ENCODE measurements at places on chromosomes 3 and 15.
A peak's percentile ranks its signal among the peaks of the same experiment; 100 is the strongest.

DNA sequence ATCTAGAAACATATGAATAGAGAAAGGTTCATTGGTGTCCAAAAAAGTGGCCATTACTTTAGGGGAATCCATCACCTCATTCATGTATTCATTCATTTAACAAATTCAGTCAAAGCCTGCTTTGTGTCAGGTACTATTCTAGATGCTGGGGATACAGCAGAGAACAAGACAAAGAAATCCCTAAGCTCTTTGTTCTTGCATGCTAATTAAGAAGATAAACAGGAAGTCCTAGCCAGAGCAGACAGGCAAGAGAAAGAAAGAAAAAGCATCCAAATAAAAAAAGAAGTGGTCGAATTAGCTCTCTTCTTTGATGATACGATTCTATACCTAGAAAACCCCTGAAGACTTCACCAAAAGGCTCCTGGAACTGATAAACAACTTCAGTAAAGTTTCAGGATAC lies 12.4 kb upstream of the ZMAT3 start:
- no peak for DNase-seq

DNA sequence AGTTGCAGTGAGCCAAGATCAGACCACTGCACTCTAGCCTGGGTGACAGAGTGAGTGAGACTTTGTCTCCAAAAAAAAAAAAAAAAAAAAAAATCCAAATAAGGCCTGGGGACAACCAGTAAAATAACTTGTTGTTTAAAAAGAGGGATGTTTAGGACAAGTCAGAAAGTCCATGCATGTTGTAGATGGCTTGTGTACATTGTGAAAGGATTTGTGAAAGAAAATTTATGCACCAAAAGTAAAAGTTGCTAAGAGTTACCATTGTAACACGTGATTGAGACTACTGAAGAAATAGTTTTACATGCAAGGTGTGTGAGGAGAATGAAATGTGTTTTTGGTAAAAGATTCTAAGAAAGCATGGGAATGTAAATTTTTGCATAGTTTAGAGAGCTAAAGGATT lies 35.7 kb upstream of the SEC61A1 start:
- DNase-seq, result no peak

- DNase-seq, result no peak
These were observed 379.6 kb upstream of the PDZRN3 start for GRCh38 chr3:74004386-74004785.

GRCh38 chr3:152122851-152123250 lies 145.9 kb upstream of the MBNL1 start:
- DNase-seq, result no peak

DNA sequence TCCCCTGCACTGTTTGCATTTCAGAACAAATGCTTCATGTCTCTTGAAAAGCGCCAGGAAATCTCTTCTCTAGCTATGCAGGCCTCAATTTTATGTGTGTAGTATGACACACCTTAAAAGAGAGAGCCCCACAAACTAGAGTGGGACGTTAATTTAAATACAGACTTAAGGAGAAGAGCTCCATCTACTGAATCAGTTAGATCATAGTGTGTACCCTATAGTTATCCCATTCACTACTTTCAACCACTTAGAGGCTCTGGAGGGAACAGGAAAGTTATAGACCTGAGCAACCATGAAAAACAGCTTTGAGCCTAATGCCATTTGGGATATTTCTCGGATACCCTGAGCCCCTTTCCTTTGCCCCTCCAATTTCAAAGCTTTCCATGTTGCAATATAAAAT lies 153.7 kb downstream of the TIGIT start:
- DNase-seq, result no peak

- DNase-seq, result no peak
These were observed 789.2 kb downstream of the DIPK2A start for GRCh38 chr3:144760831-144761230.

DNA sequence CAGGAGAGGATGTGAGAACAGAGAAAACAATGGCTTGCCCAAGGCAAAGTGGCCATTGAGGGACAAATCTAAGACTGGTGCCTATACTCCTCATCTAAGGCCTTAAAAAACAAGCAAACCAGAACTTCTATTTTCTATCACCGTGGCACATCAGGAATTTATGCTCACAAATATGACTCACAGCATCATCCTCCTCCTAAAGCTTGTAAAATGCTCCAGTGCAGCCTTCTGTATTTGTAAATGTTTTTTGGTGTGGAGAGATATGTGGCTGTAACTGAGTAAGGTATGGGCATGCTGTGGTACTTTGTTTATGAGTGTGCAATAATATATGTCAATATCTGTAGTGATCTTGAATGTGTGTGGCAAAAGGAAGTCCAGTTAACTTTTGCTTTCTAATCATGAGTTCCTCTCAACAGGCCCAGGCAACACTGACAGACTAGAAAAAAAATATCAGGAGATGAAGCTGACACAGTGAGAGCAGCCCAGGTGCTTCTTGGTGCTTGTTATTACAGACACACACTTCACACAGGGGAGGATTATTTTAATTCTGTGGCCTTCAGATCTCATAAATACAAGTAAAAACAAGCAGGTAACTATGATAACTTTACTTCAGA lies 60.3 kb downstream of the CTNNB1 start:
- no peak for DNase-seq

DNA sequence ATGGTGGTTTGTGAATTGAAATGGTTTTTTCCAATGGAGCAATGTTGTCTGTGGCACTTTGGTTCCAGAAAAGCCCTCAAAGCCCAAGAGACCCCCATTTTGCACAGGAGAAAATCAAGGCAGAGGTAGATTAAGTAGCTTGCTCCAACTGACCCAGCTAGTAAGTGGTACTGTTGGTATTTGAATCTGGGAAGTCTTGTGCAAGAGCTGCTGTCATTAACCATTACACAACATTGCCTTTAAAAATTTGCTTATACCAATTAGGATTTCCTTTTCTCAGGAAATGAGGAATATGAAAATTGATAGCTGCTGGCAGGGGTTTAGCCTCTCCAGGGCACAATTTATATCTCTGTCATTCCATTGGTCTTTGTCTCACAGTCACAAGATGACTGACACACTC lies 102.4 kb upstream of the UBE3A start:
- no peak for DNase-seq

- DNase-seq, result no peak
These were observed 57.3 kb upstream of the PRTG start for GRCh38 chr15:55800216-55800615.

- DNase-seq, result no peak
These were observed 60.5 kb downstream of the CLDN1 start for GRCh38 chr3:190261740-190262139.

GRCh38 chr3:105458518-105459215 lies 92.0 kb downstream of the ALCAM start:
- DNase-seq, result no peak

- no peak for DNase-seq
These were observed 15.8 kb upstream of the SEMA3F start for GRCh38 chr3:50139308-50139707.

DNA sequence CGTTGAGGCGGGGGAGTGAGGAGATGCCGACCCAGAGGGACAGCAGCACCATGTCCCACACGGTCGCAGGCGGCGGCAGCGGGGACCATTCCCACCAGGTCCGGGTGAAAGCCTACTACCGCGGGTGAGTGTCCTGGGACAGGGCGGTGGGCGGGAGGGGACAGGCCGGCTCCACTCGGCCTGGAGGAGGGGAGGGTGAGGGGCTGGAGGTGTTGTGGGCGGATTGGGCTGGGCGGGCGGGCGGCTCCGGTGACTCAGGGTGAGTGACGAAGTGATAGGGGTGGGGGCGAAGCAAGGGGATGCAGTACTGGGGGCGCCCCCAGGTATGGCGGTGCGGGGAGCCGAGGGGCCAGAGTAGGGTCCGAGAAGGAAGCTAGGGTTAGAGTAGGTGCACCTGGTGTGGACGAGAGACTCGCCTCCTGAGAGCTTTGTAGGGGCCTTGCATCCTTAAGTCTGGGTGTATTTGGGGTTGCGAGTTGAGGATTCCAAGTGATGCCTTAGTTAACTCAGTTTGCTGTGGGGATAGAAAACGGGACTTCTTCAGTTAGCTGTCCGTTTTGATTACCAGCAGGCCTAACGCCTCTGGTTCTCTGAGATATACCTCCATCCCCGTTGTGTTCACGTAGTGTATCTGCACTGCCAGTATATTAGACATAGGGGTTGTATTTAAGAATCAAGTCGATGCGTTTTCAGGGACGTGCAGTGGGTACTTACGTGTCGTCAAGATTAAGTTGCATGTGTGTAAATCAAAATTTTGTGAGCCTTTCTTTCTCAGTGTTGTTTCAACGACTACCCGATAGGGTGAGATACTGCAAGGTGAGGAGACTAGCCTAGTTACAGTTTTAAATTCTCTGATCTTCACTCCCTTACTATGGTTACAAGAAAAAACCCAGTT lies 670 bp downstream of the PRKCI start:
- DNase-seq, result peak; percentile 41

DNA sequence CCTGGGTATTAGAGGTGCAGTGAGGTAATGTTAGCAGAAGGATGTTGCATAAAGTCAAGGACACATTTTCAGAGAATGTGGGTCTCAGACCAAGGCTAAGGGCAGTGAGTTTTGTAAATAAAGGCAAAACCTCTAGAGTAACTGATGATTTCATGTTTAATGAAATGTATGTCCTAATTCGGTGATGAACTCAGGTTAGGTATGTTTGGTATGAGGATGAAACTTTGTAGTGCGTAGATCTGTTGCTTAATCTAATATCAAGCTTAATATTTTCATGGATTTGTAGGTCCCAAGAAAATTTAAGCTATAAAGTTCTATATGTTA lies 3.6 kb downstream of the USP50 start:
- DNase-seq, result no peak

GRCh38 chr3:180409170-180409569 lies 192.8 kb upstream of the TTC14 start:
- no peak for DNase-seq

GRCh38 chr15:63244399-63244798 lies 33.0 kb upstream of the APH1B start:
- DNase-seq, result no peak

DNA sequence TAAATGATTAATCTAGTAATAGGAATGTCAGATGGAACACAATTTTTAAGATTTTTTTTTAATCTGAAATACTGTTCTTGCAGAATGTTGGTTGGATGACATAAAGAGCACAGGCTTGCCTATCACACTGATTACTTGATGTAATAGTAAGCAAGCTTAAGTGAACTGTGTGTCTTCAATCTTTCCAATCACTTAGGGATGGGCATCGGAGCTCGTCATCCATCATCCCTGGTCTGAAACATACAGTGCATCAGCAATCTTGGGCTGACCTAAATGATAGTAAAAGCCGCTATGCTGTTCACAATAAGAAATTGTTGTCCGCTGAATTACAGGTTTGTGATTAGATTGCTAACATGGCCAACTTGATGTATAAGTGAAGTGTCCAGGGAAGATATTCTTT lies 195.8 kb downstream of the WDR72 start:
- DNase-seq, result no peak

- no peak for DNase-seq
These were observed 79.5 kb downstream of the KBTBD8 start for GRCh38 chr3:67077656-67078055.

GRCh38 chr15:52308446-52309153 lies 13.0 kb upstream of the MYO5C start:
- no peak for DNase-seq

DNA sequence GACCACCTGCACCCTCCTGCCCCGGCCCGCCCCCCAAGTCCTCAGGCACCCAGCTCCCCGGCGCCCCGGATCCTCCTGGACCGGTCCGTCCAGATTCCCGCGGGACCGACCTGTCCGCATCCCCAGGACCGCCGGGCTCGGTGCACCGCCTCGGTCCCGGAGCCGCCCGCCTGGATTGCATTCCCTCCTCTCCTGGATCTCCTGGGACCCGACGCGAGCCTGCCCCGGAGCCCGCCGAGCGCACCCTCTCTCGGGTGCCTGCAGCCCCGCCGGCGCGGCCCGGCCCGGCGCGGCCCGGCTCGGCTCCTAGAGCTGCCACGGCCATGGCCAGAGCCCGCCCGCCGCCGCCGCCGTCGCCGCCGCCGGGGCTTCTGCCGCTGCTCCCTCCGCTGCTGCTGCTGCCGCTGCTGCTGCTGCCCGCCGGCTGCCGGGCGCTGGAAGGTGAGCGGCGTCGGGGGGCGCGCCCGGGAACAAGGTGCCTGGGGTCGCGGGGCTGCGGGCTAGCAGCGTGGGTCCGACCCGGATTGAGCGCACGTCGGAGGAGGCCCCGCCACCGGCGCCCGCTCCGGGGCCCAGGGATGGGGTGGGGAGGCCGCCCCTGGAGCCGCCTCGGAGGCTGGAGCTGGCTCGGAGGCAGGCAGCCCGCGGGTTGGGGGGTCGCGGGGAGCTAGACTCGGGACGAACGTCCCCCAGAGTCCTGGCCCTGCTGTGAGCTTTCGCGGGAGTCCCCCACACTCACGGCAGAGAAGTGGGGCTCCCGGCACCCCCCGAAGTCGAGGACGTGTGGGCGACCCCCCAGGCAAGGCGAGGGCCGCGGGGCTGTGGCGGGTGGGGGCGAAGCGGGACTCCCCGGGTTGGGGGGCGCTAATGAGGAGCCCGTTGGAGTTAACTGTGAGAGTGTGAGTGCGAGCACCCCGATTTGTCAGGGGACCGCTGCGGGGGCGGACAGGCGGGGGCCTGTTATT lies 610 bp downstream of the EPHB3 start:
- no peak for DNase-seq

DNA sequence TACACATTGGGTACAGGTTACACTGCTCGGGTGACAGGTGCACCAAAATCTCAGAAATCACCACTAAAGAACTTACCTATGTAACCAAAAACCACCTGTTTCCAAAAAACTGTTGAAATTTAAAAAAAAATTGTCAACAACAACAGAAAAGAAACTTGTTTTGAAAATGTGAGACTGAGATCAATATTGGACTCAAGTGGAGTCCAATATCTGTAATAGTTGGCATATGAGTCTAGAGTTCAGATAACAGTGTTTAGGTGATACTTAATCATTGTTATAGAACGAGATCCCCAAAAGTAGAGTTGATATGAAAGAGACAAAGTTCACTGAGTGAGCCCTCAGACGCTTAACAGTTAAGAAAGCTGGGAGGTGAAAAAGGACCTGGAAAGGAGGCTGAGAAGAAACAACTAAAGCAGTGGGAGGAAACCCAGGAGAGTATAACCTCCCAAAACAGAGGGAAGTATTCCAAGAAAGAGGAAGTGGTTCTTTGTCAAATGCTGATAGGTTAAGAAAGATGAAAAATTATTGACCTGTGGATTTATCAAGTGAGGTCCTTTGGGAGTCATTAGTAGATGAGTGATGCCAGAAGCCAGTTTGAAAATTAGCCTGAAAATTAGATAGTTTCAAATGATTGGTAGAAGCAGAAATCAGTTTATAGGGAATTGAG lies 388.6 kb upstream of the DPH6 start:
- DNase-seq, result no peak

- DNase-seq, result no peak
These were observed 98.3 kb upstream of the CDIN1 start for GRCh38 chr15:36481156-36481555.

DNA sequence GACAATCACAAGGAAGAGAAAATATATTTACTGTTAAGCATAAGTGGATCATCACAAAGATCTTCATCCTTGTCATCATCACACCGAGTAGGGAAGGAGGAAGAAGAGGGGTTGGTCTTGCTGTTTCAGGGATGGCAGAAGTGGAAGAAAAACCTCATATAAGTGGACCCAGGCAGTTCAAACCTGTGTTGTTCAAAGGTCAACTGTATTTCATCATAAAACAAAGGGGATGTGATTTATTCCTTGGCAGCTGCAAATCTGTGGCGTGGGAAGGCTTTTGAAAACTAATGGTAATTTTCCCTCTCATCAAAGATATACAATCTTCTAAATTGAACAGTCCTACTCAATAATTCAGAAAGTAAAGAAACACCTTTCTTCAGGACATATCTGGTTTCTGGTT lies 129.9 kb upstream of the ABI3BP start:
- no peak for DNase-seq

GRCh38 chr3:10758304-10759037 lies 57.6 kb upstream of the SLC6A11 start:
- DNase-seq, result peak; percentile 78
